ENCODE measurements at places on chromosomes 3 and 15.

- no peak for DNase-seq
Observed at GRCh38 chr3:148648685-148649352, 48.9 kb upstream of the AGTR1 start.

- no peak for DNase-seq
Observed at GRCh38 chr3:20396335-20396734, 210.3 kb upstream of the SGO1 start.

GRCh38 chr15:61936528-61937195, 123.6 kb downstream of the VPS13C start:
- no peak for DNase-seq

GRCh38 chr3:37736624-37737023, 125.1 kb upstream of the CTDSPL start:
- DNase-seq = no peak

DNA sequence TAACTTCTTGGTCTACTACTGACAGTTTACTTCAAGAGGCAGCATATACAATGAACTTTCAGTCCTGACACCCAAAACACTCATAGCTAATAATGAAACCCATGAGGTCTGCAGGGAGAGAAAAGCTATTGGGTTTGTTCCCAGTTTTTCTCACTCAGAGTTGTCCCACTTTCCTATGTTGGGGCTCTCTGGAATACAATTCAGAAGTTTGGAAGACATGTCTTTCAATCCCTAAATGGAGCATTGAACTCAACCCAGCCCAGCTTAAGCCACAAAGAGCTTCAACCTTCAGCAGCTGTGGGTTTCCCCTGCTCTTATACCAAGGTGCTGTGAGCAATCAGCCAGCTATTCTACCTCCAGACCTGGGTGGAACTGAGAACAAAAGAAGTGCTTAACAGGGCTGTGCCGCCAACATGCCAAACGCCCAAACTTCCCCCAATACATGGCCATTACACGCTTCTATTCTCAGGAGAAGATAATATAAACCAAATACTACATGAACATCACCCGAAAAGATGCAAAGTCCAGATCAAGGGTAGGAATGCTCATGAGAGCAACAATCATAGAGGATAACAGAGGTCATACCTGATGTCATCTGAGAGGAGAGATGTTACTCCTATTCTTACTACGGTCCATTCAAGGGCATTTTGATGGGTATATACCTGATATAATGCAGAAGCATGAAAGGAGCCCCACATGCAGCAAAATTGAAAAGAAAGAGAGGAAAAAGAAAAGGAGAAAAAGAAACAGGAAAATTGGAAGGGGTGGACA, 131.2 kb upstream of the TGFBR2 start:
- no peak for DNase-seq

DNA sequence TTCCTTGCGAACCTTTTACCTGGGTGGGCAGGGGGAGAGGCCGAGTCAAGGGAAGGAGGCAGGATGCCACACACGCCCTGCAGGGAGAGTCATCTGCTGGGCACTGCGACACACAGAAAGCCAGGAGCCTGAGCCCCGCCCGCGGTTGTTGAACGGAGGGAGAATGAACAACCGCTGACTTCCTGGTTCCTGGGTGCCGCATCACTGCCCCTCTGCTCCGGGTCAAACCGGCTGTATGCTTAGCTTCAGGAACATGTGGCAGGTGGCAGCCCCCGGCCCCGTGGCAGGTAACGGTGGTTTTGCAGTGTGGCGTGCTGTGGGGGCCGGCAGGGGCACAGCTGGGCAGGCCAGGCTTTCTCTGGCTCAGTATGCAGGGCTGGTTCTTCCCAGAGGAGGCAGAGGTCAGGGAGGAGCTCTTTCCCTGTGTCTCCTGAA, 33.4 kb downstream of the APBA2 start:
- no peak for DNase-seq

GRCh38 chr15:32685576-32685975, 32.2 kb upstream of the GREM1 start:
- no peak for DNase-seq

- no peak for DNase-seq
Observed at GRCh38 chr3:12959838-12960378, 113.3 kb downstream of the IQSEC1 start.

- DNase-seq = no peak
Observed at GRCh38 chr3:15959434-15959811, 161.6 kb upstream of the ANKRD28 start.

GRCh38 chr3:56890448-56891091, 88.8 kb upstream of the ARHGEF3 start:
- no peak for DNase-seq

GRCh38 chr3:51668756-51669155, 2.3 kb upstream of the TEX264 start:
- no peak for DNase-seq

DNA sequence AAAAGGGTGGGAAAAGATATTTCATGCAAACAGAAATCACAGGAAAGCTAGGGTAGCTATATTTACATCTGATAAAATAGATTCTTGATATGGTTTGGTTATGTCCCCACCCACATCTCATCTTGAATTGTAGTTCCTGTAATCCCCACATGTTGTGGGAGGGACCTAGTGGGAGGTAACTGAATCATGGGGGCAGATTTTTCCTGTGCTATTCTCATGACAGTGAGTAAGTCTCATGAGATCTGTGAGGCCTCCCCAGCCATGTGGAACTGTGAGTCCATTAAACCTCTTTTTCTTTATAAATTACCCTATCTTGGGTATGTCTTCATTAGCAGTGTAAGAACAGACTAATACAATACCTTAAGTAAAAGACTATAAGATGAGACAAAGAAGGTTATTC, 558.1 kb downstream of the RSL24D1 start:
- no peak for DNase-seq

GRCh38 chr3:102827386-102827785, 392.6 kb downstream of the ZPLD1 start:
- no peak for DNase-seq

- DNase-seq = no peak
Observed at GRCh38 chr3:63385629-63386028, 107.5 kb downstream of the SYNPR start.

- DNase-seq = no peak
Observed at GRCh38 chr15:31522028-31522427, 195.4 kb downstream of the KLF13 start.

DNA sequence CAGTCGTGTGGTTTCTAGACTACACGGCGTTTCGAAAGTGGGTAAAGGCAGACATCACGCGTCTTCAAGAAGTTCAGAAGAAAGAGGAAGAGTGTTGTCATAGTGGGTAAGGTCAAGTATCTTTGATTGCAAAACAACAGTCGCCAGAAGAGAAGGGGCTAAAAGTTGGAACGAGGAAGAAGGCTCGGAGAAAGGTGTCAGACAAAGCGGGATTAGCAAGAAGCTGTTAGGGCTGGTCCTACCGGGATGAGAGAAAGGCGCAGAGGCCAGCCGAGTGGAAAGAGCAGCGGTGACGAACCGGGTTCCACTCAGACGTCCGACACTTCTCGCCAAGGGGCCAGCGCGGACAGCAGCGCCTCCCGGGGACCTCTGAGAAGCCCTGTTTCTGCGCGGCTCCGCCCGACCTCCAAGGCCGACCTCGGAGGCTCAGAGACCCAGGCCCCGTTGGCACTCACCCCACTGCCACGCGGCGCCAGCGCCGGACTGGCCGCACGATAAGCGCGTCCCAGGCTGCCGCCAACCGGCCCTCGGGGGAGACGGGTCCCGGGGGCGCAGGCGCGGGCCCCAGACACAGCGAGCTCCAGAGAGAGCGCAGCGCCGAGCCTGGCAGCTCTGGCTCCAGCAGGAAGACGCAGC, 436 bp downstream of the ADPGK start:
- DNase-seq = peak; percentile 26

DNA sequence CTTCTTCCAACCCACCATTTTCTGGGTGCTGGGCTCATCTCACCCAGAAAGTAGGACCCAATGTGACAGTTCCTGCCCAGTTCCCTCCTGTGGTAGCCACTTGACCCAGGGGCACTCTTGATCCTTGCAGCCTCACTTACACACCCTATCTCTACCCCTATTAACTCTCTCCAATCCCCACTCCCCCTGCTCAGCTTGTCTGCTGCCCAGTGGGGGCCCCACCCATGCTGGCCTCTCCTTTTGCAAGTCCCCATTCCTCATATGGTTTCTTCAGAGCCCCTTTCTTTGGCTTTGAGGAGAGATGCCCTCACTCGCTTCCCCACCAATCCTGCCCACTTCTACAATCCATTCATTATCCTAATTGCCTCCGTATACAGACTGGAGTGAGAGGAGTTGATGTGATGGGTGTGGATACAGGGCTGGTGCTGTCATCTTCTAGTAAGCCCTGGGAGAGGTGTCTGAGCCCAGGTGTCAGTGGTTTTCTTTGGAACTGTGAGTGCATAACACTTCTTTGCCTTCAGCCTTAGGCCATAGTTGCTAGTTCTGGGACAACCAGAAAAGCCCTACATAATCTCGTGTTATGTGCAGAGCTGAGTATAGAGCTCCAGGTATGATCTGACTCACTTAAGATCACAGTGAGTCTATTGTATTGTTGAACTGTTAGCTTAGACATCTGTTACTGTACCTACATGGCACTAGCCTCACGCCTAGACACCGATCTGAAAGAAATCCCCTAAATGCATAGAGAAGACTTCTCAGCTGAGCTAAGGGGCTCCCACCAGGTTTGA, 4.8 kb upstream of the CCR5 start:
- no peak for DNase-seq

GRCh38 chr3:102400142-102400541, 34.7 kb upstream of the ZPLD1 start:
- DNase-seq = no peak
